ENCODE measurements at places on chromosomes 7 and 10. TPM values are rescaled to one million over a fixed set of nuclear protein-coding genes. Genes with fewer than 3 reads are reported as not detected.

DNA sequence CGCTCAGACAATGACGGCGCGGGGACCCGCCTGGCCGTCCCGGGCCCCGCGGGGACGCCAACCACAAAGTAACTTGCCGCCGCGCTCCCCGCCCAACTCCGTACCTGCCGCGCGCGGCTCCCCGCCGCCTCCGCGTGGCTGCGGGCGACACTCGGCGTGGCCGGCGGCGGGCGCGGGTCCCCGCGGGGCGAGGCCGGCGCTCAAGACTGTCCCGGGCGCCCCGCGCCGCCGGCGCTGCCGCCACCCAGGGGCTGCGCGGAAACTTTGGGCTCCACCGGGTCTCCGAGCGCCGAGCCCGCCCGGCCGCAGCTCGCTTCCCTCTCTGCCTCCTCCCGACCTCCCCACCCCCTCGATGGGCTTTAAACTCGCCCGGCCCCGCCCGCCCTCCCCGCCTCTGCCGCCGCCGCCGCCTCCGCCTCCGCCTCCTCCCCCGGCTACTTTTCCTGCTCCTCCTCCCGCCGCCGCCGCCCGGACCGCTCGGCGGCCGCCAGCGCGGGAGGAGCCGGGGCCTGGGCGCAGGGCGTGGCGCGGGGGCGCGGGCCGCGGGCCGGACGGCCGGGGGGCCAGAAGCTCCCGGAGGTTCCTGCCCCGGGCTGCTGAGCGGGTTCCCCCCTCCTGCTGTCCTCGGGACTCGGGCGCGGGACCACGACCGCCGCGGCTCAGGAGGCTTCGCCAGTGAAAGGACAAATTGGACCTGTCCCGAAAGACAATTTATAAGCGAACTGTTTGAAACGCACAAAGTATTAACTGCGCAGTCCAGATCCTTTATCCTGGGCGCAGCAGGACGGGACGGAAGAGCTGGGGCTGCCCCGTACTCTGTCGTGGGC lies 10.6 kb upstream of the GRB10 start:
- peak; percentile 75 for DNase-seq

- DNase-seq, result peak; percentile 83
Measured at GRCh38 chr7:134140889-134141867, 14.0 kb downstream of the LRGUK start.

DNA sequence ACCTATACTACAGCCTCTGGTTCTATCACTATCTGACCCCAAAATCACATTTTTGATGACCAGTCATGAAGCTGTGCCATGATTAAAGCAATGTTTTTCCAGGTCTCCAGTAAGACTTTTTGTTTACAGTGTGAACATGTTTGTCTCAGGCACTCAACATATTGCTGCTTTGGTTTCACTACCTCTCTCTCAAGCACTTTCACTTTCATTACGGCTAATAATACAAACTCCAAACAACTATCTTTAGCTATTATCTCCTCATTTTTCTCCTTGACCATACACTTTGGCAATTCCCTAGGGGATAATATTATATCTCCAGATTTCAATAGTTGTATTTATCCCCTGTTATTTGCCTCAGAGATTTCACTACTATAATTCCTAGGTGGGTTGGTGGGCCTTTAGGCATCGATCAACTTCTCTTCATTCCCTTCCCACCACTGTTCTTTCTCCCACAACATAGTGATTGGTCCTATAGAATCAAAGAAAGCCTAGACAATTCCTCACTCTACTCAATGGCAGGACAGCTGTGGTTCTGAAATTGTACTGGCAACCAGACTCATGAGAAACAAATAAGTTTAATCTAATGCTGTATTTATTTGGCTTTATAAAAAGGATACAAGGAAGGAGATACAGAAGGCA lies 261.4 kb upstream of the ZWINT start:
- DNase-seq, result no peak

GRID1 gene
- 15.4 TPM for total RNA-seq

DNA sequence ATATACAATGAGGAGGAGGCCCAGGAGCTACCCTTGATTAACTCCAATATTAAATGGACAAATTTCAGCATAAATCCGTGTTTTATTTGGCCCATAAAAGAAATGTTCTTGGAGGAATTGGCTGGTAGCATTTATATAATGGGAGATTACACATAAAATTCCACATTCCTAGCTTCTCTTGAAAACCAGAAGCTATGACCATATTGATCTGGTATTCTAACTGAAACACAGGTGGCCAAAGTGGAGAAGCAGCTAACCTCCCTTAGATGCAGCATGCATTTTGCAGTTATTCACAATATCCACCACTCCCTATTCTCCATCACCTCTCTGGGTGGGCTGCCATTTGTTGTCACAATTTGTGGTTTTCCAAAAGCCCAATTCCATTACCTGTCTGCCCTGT lies 148.8 kb upstream of the CACNA2D1 start:
- no peak for DNase-seq

GRCh38 chr7:42869131-42870020 lies 42.5 kb downstream of the C7orf25 start:
- DNase-seq, result no peak

- no peak for DNase-seq
Measured at GRCh38 chr7:30412782-30413504, 65.6 kb downstream of the NOD1 start.

DNA sequence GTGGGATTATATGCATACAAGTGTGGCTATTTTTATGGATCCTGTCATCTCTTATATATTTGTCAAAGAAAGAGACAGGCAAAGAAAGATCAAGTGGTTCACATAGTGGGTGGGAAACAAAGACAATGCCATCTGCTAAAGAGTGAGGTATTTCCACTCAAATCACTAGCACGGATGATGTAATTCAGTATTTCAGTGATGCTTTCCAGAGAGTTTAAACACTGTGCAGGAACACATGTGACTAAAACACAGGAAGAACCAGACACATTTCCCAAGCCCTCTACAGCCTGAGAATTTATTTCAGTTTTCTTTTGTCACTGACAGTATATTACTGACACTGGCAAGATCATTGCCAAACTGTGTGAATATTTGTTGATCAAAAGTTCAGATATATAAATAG lies 885.7 kb upstream of the CELF2 start:
- no peak for DNase-seq

HNRNPH3 gene
- total RNA-seq, result 140 TPM

NRP1 gene
- total RNA-seq, result 156 TPM

- DNase-seq, result no peak
Measured at GRCh38 chr7:25877802-25878789, 273.9 kb upstream of the NFE2L3 start.

NYAP1 gene
- total RNA-seq, result 9.1 TPM

DNA sequence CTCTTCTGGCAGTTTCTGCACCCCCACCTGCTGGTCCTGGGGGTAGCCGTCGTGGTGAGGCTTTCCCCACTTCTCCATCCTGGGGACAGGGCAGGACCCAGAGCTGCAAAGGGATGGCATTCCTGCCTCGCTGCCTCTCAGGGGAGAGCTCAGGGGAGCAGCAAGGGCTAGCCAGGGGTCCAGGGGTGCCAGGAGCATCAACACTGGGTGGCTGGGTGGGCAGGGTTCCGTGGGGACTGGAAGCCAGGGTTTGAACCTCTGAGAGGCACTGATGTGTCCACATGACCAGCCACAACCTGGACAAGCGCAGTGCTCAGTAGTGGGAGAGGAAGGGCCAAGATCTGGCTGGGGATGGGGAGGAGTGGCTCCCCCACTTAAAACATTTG lies 5.6 kb downstream of the ABCB8 start:
- no peak for DNase-seq

DNA sequence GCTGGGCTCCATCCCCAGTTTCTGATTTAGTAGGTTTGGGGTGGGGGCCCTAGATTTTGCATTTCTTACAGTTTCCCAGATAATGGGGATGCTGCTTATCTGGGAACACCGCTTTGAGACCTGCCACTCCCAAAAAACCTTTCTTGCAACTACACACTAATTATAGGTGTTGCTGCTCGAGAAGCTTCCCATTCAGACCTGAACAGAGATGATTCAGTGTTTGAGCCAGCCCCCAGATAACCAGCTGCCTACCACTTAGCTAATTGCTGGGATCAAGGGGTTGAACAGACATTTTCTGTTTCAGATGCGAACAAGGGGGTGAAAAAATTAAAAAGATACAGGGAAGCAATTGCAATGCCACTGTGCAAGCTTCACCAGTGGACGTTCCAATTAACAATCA lies 448.5 kb downstream of the KCNMA1 start:
- no peak for DNase-seq

NOS3 gene
- 26.6 TPM for total RNA-seq

NKX2-3 gene
- total RNA-seq, result not detected

DNA sequence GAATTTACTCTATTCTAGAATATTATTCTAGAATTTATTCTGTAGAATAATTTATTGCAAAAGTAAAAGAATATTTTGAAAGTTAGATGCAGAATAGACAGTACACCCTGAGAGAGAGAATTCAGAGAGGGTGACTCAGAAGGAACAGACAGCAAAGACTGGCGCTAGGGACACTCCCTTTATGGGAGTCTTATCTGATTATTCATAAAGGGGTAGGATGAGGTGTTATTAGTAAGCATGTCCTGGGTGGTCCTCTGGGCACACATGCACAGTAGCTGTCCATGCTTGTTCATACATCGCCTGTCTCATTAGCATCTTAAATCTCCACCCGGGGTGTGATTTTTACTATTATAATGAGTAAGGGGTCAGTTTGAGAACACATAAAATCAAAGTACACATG lies 100.1 kb downstream of the XPNPEP1 start:
- no peak for DNase-seq

- DNase-seq, result no peak
Measured at GRCh38 chr10:22367471-22367870, 22.2 kb downstream of the SPAG6 start.

DNA sequence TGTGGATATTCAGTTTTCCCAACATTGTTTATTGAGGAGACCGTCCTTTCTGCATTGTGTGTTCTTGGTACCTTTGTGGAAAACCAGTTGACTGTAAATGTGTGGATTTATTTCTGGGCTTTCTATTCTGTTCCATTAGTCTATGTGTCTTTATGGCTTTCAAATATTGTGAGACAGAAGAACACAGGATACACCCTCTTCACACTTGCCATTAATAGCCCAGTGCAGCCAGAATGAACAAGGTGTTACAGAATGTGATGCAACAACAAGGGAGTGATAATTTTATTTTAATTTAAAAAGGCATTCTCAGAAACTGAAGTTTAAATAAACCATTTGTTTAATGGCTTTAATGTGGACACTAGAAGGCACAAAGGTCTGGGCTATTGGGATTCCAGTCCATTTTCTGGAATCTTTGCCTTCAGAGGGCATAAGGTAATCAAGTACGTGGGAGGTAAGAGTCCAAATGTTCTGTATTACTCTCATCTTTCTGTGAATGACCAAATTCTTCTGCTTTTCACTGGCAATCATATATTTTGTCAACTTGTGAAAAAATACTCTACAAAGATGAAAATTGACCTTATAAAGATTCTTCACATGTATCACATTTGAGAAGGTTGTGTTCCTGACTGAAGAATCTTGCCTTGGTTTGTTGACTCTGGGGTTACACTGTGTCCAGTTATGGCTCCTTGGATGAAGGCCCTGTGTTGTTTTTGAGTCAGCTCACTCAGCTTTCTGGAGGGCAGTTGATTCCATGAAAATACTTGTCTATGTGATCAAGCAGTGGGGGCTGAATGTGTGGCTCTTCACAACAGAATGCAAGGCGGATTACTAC lies 962.7 kb downstream of the LRMDA start:
- DNase-seq, result no peak

ODAD2 gene
- total RNA-seq, result 0.80 TPM

PIK3CG gene
- total RNA-seq, result 6.6 TPM
